ENCODE measurements at places on chromosomes 5 and 9.

- no peak for DNase-seq
These were observed 2.1 kb downstream of the ANKRD33B start for GRCh38 chr5:10565785-10566542.

DNA sequence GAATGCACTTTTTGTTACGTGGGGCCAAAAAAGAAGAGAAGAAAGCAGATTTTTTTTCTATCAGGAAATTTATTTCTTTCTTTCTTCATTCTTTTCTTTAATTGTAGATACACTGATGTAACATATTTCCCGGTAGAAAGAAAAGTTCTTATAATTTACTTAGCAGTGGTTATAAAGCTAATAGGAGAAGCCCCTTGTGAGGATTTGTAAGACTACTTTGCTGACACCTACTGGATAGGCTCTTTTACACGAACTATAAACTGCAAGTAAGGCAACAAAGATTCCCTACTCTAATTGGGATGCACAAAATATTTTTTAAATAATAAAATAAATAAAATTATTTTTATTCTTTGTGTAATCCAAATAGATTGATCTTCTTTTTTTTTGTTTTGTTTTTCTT is 284.4 kb downstream of the DNAH5 start:
- DNase-seq = no peak

- DNase-seq = no peak
These were observed 231.1 kb upstream of the PAPPA start for GRCh38 chr9:115922444-115922843.

DNA sequence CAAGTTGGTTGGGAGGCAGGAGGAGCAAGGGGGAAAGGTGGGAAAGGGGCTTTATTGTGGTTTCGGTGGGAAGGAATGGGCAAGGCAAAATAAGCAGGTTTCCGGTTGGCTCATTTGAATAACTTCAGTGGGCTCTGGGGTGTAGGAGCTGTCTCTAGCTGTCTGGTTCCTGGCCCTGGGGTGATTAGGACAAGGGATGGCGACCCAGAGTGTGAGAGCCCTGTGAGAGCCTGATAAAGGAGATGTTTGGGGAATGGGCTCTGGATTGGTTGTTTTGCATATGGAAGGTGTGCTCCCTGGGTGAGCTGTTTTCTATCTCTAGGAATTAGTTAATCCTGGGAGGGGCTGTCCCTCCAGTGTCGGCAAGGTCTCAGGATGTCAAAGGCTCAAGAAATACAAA is 15.4 kb downstream of the ANKRD34B start:
- DNase-seq = no peak

- peak; percentile 17 for DNase-seq
These were observed 43.5 kb upstream of the TCF7 start for GRCh38 chr5:134070725-134071613.

- no peak for DNase-seq
These were observed 116.6 kb downstream of the FAM170A start for GRCh38 chr5:119745976-119746375.

DNA sequence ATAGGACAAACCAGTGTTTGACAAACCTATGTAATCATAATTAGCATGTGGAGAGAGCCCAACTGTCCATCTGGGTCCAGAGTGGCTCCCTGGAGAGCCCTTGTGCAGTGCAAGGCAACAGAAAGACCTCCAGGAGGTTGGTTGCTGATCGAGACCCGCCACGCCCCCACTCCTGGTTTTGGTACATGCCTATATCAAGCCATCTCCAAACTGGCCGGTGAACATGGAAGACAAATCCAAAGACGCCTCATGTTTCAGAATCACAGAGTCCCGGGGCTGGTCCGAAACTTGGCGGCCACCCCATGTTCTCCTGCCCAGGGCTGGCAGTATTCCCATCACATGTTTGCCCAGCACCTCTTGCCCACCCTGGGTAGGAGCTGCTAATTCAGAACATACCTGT is 140.2 kb downstream of the PAX5 start:
- DNase-seq = no peak

All from effector CD8-positive, alpha-beta T cell (primary cell).